T-helper 17 cell (primary cell): ENCODE measurements at places on chromosomes 1 and 21.

GRCh38 chr1:161111117-161111516 lies 6.7 kb downstream of the PFDN2 start:
- no peak overlapping the region for H3K4me3 ChIP-seq
- peaks cover 6% of the 10 kb centered on the region for H3K36me3 ChIP-seq
- H3K4me1 ChIP-seq = peaks cover 30% of the 10 kb centered on the region
- no peak for DNase-seq
- no peak overlapping the region for H3K27ac ChIP-seq

GRCh38 chr21:28152732-28153131 lies 839.9 kb downstream of the LTN1 start:
- H3K4me3 ChIP-seq = no peak overlapping the region
- no peak overlapping the region for H3K27ac ChIP-seq
- H3K36me3 ChIP-seq = no peaks in the 10 kb centered on the region
- no peaks in the 10 kb centered on the region for H3K27me3 ChIP-seq

- no peak overlapping the region for H3K27ac ChIP-seq
- peaks cover 21% of the 10 kb centered on the region for H3K4me1 ChIP-seq
Observed at GRCh38 chr1:1355416-1355815, 2.9 kb downstream of the MXRA8 start.

- H3K4me1 ChIP-seq = no peaks in the 10 kb centered on the region
- H3K27ac ChIP-seq = no peak overlapping the region
- no peaks in the 10 kb centered on the region for H3K36me3 ChIP-seq
- DNase-seq = no peak
- no peaks in the 10 kb centered on the region for H3K27me3 ChIP-seq
Observed at GRCh38 chr1:82441402-82441801, 640.7 kb downstream of the ADGRL2 start.

GRCh38 chr1:31717341-31717740 lies 13.5 kb upstream of the COL16A1 start:
- H3K27ac ChIP-seq = no peak overlapping the region
- peaks cover 18% of the 10 kb centered on the region for H3K4me1 ChIP-seq
- H3K27me3 ChIP-seq = peaks cover 75% of the 10 kb centered on the region
- peaks cover 12% of the 10 kb centered on the region for H3K36me3 ChIP-seq
- no peak overlapping the region for H3K4me3 ChIP-seq
- DNase-seq = no peak

- peaks cover 3% of the 10 kb centered on the region for H3K36me3 ChIP-seq
- no peaks in the 10 kb centered on the region for H3K27me3 ChIP-seq
- no peak for DNase-seq
- H3K27ac ChIP-seq = peak overlapping the region; percentile 85
Observed at GRCh38 chr21:32415451-32416398, 3.2 kb downstream of the EVA1C start.

DNA sequence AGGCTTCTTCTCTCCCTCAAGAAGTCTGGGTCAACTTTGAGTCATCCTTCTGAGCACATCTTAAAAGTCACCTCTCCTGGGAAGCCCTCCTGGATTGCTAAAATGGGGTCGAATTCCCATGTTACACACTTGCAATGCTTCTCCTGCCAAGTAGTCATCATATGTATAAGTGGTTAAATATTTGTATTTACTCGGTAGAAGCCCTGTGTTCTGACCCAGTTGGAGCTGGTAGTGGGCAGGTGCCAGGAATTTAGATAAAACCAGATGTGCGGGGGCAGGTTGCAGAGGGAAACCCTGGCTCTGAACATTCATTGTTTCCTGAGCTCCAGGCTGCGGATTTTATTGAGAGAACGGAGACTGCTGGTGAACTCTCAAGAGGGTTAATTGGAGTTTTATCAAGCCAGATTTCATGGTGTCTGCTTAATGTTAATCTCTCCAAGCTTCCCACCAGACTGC lies 52.8 kb upstream of the RPL11 start:
- DNase-seq = no peak
- H3K27ac ChIP-seq = no peak overlapping the region
- H3K36me3 ChIP-seq = no peaks in the 10 kb centered on the region
- H3K4me1 ChIP-seq = peaks cover 15% of the 10 kb centered on the region
- H3K27me3 ChIP-seq = no peaks in the 10 kb centered on the region

DNA sequence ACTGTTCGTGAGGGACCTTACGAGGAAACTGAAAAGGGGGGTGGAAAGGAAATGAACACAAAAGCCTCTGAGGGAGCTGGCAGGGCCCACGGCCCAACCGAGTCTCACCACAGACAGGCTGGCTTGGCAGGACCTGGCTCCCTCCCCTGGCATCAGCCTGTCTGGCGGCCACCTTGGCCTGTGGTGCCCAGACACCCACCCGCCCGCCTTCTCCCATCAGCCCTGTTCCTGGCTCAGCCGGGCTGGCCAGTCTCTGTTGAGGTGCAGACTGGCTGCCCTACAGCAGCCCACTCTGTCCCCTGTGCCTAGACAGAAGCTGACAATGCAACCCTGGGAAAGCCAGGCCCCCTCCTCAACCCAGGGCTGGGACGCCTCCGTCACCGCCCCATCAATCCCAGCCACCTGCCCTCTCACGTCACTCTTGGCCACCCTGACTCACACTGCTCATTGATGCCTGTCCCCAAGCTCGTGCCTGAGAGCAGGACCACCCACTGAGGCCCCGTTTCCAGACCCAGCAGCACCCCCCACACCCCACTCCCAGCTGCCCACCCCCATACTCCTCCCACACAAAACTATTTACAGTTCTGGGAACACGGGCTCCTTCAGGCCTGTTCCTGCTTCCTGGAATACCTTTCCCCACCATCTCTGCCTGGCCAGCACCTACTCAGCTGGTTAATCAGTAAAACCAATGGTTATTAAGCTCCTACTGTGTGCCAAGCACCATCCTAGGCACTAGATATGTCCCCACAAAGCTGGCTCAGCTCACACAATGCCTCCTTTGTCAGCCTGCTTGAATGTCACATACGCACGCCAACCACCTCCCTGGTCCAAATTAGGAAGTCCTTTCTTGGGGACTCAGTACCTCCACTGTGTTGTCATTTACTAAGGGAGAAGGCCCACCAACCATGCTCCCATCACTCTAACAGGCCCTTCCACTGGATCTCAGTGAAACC lies 22.7 kb downstream of the SDC3 start:
- H3K36me3 ChIP-seq = peaks cover 4% of the 10 kb centered on the region
- no peak overlapping the region for H3K27ac ChIP-seq
- H3K4me3 ChIP-seq = no peak overlapping the region
- DNase-seq = no peak
- peaks cover 6% of the 10 kb centered on the region for H3K4me1 ChIP-seq

DNA sequence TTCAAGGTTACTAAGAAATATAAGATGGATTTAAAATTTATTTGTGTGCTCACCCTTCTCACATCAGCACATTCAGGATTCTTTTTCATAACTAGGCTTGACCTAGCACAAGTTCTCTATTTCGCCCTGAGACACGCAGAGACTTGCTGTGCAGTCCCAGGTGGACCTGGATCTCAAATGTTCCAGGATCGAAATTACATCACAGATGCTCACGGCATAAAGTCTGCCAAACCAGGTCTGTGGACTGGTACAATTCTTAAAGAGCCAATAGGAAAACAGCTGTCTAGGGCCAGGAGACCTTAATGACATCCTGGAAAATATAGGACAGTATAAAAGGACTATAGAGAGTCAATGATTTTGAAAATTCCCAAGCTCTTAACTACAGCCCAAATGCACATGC lies 2.2 kb downstream of the PGBD5 start:
- peaks cover 58% of the 10 kb centered on the region for H3K27me3 ChIP-seq
- H3K4me3 ChIP-seq = peak overlapping the region; percentile 66
- DNase-seq = no peak
- peaks cover 4% of the 10 kb centered on the region for H3K4me1 ChIP-seq
- no peak overlapping the region for H3K27ac ChIP-seq

- no peaks in the 10 kb centered on the region for H3K36me3 ChIP-seq
- no peak for DNase-seq
- no peaks in the 10 kb centered on the region for H3K27me3 ChIP-seq
- peak overlapping the region; percentile 24 for H3K27ac ChIP-seq
- no peak overlapping the region for H3K4me3 ChIP-seq
- peaks cover 12% of the 10 kb centered on the region for H3K4me1 ChIP-seq
Observed at GRCh38 chr1:109257682-109258421, 8.5 kb downstream of the CELSR2 start.

DNA sequence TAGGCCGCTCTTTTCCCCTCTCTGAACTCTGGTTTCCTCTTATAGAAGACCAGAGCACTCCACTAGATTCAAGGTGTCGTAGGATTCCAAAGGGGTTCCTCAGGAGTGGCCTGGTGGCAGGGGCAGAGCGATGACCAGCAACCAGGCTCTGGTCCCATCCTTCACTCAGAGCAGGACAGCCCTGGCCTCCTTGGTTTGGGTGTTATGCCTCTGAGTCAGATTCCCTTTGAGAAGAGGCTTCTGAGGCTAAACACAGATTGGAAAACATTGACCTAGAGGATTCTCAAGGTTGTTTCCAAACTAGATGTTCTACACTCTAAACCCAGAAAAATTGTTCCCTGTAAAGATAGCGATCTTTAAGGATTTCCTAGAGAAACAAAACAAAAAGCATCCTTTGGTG lies 49.8 kb upstream of the IKBKE start:
- DNase-seq = no peak
- H3K27ac ChIP-seq = no peak overlapping the region
- peaks cover 10% of the 10 kb centered on the region for H3K36me3 ChIP-seq
- no peaks in the 10 kb centered on the region for H3K27me3 ChIP-seq
- peaks cover 3% of the 10 kb centered on the region for H3K4me1 ChIP-seq

DNA sequence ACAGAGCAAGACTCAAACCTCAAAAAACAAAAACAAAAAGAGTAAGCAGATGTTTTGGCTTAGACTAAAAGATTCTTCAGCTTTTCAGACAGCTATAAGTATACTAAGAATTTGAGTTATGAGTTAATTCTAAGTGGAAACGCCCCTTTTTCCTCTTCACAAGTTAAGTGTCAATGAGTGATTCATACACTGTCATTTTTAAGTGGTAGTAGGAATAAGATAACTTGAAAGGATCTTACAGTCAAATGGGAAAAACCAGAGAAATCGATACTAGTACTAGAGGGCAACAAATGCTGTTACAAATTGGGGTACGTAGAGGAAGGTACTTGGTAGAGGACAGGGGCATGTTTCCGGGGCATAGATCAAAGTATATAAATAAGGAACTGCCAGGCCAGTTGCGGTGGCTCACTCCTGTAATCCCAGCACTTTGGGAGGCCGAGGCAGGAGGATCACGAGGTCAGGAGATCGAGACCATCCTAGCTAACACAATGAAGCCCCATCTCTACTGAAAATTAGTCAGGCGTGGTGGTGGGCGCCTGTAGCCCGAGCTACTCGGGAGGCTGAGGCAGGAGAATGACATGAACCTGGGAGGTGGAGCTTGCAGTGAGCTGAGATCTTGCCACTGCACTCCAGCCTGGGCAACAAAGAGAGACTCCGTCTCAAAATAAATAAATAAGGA lies 7.4 kb downstream of the H3-3A start:
- DNase-seq = no peak
- no peaks in the 10 kb centered on the region for H3K27me3 ChIP-seq
- H3K4me3 ChIP-seq = peak overlapping the region; percentile 79

DNA sequence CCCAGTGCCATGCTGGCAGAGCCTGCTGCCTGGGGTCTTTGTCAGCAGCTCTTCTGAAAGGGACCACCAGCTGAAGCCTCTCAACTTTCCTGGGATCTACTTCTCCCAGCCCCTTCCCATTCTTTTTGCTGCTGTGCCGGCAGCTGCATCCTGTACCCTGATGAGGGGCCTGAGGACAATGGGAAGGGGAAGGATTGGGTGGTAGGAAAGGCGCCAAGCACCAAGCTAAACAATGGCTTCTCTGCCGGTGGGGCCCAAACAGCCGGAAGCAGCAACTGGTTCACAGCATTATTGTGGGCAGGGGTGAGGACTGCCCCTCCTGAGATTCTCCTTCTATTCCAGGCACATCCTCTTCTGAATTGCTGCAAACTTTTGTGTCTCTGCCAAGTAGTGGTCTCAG lies 5.0 kb upstream of the EFCAB14 start:
- H3K27me3 ChIP-seq = peaks cover 27% of the 10 kb centered on the region
- H3K27ac ChIP-seq = no peak overlapping the region
- no peak overlapping the region for H3K4me3 ChIP-seq
- peaks cover 2% of the 10 kb centered on the region for H3K36me3 ChIP-seq

DNA sequence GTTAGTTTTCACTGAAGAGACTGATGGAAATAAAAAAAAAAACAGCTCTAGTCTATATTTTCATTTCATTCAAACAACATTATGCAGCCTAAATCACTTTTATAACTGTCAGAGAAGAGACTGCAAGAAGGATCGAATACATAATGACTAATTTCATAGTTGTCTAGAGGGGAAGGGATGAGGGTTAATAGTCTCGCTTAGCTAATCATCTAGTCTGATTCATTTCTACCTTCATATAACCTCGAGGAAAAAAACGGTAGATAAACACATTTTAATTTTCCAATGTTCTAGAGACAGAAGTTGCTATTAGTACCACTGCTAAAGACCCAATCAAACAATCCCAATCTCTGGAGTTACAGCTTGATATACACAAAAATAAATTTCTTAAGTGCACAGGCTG lies 3.5 kb downstream of the FUBP1 start:
- DNase-seq = no peak
- H3K36me3 ChIP-seq = peaks cover 2% of the 10 kb centered on the region
- no peaks in the 10 kb centered on the region for H3K27me3 ChIP-seq
- H3K4me3 ChIP-seq = no peak overlapping the region

GRCh38 chr1:50251702-50252101 lies 143.0 kb downstream of the ELAVL4 start:
- H3K36me3 ChIP-seq = no peaks in the 10 kb centered on the region
- H3K4me1 ChIP-seq = no peaks in the 10 kb centered on the region
- DNase-seq = no peak
- no peak overlapping the region for H3K4me3 ChIP-seq

- H3K4me3 ChIP-seq = no peak overlapping the region
- no peak overlapping the region for H3K27ac ChIP-seq
- H3K4me1 ChIP-seq = peaks cover 8% of the 10 kb centered on the region
- H3K36me3 ChIP-seq = no peaks in the 10 kb centered on the region
- H3K27me3 ChIP-seq = peaks cover 5% of the 10 kb centered on the region
Observed at GRCh38 chr1:99786751-99787501, 20.5 kb upstream of the FRRS1 start.

GRCh38 chr1:57440096-57440495 lies 16.2 kb upstream of the DAB1 start:
- H3K27ac ChIP-seq = no peak overlapping the region
- no peak for DNase-seq
- no peak overlapping the region for H3K4me3 ChIP-seq
- H3K4me1 ChIP-seq = no peaks in the 10 kb centered on the region
- H3K27me3 ChIP-seq = peaks cover 15% of the 10 kb centered on the region

- DNase-seq = no peak
- H3K4me1 ChIP-seq = no peaks in the 10 kb centered on the region
- H3K4me3 ChIP-seq = no peak overlapping the region
- H3K27me3 ChIP-seq = peaks cover 54% of the 10 kb centered on the region
- H3K36me3 ChIP-seq = no peaks in the 10 kb centered on the region
- H3K27ac ChIP-seq = no peak overlapping the region
Observed at GRCh38 chr1:29581256-29581655, 344.9 kb downstream of the PTPRU start.

GRCh38 chr1:17831597-17831996 lies 76.5 kb downstream of the ACTL8 start:
- no peak overlapping the region for H3K27ac ChIP-seq
- peaks cover 39% of the 10 kb centered on the region for H3K27me3 ChIP-seq
- no peak overlapping the region for H3K4me3 ChIP-seq
- no peaks in the 10 kb centered on the region for H3K36me3 ChIP-seq
